Caki2 (cell line): ENCODE measurements at places on chromosomes 2 and 18. TPM values are rescaled to one million over a fixed set of nuclear protein-coding genes. Genes with fewer than 3 reads are reported as not detected.
A peak's percentile ranks its signal among the peaks of the same experiment; 100 is the strongest.

CREG2 gene
- total RNA-seq = 3.7 and 5.2 TPM in 2 replicates

ERMN gene
- not detected in 2 replicates for total RNA-seq

DNA sequence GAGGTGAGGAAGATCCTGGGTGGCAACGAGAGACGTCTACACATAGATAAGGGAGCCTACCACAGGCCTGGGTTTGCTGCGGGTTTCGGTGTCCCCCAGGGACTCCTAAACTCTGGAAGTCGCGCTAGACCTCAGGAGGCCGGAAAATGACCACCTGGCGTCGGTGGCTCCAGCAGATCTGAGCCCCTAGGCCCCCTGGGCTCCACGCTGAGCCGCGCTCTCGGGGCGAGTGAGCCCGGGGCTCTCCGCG lies 987 bp upstream of the DLX1 start:
- DNase-seq = no peak

DSG4 gene
- not detected in 2 replicates for total RNA-seq

DNA sequence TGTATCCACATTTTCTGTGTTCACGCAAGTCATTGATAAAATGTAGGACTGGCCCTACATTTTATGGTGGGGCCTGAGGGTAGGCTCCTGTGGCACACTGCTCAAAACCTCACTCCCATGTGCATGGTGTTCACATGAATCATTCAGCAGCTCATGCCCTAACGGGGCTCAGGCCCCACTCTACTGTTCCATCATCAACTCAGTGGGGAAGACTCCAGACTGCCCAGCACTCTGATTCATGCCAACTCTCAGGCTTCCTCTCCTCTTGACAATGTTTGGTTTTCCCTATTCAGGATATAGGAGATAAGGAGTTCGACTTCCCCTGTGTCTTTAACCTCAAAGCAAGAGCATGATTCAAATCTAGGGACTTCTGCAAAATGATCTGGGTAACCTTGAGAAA lies 92.0 kb upstream of the BOD1L2 start:
- DNase-seq = no peak

- DNase-seq = no peak
These were observed 74.6 kb upstream of the LRATD1 start for GRCh38 chr2:14557916-14558315.

PLCL1 gene
- total RNA-seq = not detected in 2 replicates

DNA sequence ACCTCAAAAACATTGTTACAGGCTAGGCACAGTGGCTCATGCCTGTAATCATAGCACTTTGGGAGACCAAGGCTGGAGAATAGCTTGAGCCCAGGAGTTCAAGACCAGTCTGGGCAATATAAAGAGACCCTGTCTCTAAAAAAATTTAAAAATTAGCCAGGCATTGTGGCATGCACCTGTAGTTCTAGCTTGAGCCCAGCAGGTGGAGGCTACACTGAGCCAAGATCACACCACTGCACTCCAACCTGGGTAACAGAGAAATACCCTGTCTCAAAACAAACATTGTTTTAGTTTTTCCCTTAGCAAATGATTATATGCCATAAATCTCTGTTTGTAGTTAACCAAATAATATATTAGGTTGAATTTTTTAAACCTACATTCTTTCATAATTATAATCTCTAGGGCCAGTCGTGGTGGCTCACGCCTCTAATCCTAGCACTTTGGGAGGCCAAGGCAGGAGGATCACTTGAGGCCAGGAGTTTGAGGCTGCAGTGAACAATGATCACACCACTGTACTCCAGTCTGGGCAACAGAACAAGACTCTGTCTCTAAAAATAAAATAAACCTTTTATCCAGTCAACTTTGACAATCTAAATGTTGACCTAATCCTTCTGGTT lies 13.3 kb upstream of the CYP20A1 start:
- DNase-seq = peak; percentile 8

- DNase-seq = no peak
These were observed 19.0 kb upstream of the XDH start for GRCh38 chr2:31433541-31433940.

GRCh38 chr2:172783165-172783898 lies 47.7 kb downstream of the RAPGEF4 start:
- DNase-seq = peak; percentile 96

- no peak for DNase-seq
These were observed 87.9 kb upstream of the SPHKAP start for GRCh38 chr2:228269351-228269750.

GRCh38 chr2:169775765-169776164 lies 22.9 kb upstream of the SSB start:
- DNase-seq = peak; percentile 78

DNA sequence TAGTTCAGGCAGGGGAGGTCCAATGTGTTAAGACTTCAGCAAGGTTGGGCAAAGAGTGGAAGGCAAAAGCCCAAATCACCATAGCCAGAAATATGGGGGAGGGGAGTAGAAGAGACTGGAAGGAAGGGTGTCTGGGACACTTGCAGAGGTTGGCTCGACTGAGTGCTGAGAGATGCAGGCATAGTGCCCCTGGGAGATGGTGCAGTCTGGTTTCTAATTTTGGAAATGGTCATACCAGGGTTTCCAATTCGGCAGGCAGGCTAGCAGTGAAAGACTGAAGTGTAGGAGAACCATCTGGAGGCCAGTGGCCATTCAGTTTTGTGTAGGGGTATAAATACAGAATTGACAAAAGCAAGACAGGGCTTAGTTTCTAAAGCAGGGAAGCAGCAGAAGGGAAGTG lies 6.2 kb upstream of the SPOPL start:
- DNase-seq = no peak

DNA sequence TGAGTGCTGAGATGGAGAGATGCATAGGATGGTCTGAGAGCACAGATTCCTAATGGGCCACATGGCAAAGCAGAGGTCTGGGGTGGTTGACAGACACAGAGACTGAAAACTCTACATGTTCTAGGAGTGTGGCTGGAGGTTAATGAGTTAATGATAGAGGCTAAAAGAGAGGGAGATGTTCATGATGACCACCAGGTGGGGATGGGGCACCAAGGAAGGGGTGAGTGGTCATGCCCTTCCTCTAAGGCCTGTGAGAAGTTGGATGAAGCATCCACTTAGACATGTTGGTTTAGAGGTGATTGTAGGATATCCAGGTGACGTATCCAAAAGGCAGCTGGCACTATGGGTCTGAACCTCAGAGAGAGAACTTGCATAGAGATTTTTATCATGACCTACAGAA lies 102.1 kb downstream of the LRP2 start:
- DNase-seq = no peak

DNA sequence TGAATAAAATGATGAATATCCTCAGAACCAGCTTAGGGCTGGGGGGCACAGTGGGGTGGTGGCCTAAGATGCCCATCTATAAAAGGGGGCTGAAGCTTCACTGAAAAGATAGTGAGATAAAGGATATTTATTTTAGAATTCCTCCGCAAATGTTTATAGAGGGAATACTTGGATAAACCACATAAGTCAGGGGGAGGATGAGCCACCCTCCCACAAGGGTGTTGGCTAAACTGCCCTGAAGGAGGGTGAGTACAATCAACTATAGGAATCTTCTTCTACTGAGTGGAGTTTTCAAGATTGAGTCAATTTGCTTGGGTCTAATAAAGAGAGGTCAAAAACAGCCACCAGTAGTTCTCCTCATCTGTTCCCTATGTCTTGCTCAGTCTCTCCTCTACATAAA lies 114.5 kb upstream of the TANK start:
- no peak for DNase-seq

TIGD1 gene
- 1.6 and 2.2 TPM in 2 replicates for total RNA-seq
